AG04449 (cell line): ENCODE measurements at places on chromosomes 7 and 10.

DNA sequence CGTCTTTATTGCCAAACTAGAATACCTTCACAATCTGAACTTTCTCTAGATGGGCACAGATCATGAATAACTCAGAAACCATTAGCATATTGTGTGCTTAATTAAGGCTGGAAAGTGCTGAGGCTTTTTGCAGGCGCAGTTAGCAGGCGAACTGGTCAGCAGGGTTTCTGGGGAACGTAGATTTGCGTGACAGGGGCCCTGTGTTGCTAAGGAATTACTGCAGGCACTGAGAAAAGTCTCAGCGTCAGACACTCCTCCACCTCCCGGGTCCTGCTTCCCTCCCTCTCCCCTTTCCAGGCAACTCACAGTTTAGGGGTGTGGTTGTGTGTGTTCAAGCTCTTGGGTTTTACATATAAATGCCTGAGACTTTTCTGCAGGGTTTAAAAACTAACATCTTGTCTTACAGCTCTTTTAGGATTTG is 2.2 kb downstream of the MAP3K8 start:
- no peak for DNase-seq

- no peak for DNase-seq
These were observed 45.3 kb downstream of the JAZF1 start for GRCh38 chr7:28135315-28135714.

- DNase-seq: no peak
These were observed 5.0 kb downstream of the PAOX start for GRCh38 chr10:133384071-133384470.

- DNase-seq: no peak
These were observed 35.9 kb downstream of the FAM53B start for GRCh38 chr10:124708246-124708779.

GRCh38 chr10:44853148-44853734 is 57.9 kb upstream of the TMEM72 start:
- no peak for DNase-seq
